ENCODE measurements at places on chromosomes 3 and 15.

DNA sequence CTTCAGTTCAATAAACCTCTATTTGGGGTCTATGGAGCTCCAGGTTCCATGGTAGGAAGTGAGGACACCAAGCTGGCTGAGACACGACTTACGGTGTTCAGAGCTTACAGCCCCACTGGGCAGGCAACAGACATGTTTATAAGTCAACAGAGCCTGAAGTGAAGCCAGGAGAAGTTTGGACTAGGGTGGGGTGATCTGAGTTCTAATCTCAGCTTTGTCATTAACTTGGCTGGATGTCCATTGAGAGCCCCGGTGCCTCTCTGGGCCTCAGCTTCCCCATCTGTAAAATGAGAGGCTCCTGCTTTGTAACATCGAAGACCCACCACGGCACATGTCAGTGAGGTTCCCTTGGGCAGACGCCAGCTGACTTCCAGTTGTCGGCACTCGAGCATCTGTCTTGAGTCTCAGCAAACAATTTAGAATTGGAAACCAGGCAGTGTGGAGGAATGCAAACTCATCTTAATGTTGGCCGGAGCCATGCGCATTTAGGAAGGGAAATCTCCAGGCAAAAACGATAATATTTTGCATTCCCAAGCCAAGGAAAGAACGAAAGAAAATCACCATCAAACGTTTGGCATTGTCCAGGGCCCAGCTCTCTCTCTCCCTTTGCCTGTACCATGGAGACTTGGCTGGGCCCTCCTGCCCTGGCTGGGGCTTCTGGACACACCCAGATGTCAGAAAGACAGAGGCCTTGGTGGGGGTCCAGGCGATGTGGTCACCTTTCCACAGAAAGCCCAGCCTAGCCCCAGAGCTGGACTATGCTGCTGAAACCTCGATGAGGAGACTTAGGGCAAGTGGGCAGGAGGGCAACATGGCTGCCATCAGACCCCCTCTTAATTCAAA, 18.4 kb downstream of the ITGA11 start:
- DNase-seq: no peak

GRCh38 chr3:18656410-18656809, 231.3 kb upstream of the SATB1 start:
- no peak for DNase-seq

GRCh38 chr3:8603115-8603710, 41.4 kb downstream of the SSUH2 start:
- DNase-seq: no peak

DNA sequence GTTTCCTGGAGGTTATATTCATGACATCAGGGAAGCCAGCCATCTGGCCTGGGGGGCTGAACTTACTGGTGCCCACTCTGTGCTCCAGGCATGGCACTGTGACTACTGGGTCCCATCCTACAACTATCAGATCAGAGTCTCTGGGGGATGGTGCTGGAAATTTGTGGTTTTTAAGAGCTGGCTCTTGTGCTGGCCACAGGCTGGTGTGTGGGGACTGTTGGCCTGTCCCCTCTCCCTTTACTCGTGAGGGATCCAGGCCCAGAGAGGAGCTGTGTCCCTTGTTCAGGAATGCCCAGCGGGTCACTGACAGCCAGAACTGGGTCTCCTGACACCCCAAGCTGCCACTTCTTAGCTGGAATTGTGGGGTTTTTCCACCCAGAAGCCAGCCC, 44.5 kb upstream of the SEC22A start:
- no peak for DNase-seq

GRCh38 chr15:78229431-78230406, 4.6 kb downstream of the ACSBG1 start:
- DNase-seq: no peak

- no peak for DNase-seq
Observed at GRCh38 chr3:7309641-7310102, 448.8 kb downstream of the GRM7 start.

DNA sequence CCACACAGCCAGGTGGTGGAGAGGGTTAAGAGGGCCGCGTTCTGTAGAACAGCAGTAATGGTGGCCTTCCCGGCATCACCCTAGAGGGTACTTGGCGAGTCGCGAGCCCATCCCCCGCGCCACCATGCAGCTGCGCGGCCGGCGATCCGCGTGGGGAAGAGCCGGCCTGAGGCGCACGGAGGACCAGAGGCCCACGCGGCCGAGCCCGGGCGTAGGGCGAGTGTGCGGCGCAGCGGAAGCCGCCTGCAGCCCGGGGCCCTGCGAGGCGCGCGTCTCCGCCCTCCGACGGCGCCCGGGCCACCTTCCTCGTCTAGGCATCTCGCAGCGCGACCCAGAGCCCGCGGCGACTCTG, 423 bp downstream of the TKT start:
- peak; percentile 72 for DNase-seq

GRCh38 chr3:22759636-22760310, 443.4 kb upstream of the UBE2E2 start:
- no peak for DNase-seq

DNA sequence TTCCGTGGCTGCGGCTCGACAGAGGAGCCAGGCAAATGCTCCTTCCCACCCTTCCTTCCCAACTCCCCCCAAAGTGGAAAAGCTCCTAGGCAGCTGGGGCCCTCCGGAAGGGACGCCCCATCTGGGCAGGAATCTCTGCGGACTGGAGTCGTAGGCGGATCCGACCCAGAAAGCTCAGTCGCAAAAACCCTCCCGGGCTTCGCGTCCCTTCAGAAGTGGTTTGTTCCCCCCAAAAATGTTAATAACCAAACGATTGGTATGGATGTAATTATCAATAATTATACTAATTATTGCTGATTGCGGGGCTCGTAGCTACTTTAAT, 3.8 kb downstream of the RNU6-1 start:
- no peak for DNase-seq

GRCh38 chr3:41244620-41245336, 45.5 kb downstream of the CTNNB1 start:
- DNase-seq: no peak

- no peak for DNase-seq
Observed at GRCh38 chr3:135992072-135992471, 26.5 kb downstream of the PPP2R3A start.

DNA sequence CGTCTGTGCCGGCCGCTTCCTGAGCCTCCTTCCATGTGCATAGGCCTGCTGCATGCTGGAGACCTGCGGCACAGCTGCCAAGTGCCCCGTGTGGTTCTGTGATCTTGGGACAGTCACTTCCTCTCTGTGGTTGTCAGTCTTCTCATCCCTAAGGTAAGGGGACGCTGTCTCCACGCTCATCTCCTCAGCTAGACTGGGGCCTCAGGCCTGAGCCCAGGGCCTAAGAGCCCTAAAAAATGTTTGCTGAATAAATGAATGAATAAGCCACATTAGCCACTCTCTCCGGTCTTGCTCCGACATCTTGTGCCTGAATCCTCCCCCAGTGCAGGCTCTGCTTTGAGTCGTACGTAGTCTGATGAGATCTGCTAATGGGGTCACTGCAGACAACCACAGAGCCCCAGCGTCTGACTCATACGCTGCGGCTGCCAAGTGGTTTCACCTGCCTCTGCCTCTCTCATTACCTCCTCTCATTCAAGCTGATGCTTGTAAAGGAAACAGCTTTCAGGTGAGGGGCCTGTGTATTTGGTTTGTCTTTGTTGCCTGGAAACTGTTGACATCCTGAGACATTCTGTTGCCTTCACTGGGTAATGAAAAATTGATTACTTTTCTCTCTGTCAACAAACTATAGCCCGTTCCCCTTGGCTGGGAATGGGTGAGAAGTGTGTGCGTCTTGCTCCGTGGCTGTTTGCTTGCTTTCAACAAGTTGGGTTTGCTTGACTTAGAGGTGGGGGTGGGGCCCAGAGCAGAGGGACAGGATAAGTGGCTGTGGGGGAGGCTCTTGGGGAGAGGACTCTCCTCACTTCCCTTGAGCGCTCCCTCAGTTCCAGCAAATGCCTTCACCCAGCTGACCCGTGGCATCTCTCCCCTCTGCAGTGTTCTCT, 15.9 kb downstream of the RPLP1 start:
- peak; percentile 81 for DNase-seq

DNA sequence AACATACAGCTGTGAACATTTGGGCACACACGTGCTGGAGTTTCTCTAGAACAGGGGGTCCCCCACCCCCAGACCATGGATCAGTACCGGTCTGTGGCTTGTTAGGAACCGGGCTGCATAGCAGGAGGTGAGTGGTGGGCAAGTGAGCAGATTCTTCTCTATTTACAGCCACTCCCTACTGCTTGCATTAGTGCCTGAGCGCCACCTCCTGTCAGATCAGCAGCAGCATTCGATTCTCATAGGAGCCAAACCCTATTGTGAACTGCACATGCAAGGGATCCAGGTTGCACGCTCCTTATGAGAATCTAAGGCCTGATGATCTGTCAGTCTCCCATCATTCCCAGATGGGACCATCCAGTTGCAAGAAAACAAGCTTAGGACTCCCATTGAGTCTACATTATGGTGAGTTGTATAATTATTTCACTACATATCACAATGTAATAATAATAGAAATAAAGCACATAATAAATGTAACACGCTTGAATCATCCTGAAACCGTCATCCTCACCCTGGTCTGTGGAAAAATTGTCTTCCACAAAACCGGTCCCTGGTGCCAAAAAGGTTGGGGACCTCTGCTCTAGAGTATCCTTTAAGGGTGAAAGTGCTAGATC, 25.8 kb downstream of the CHRM5 start:
- DNase-seq: no peak

GRCh38 chr15:24318981-24319380, 356.6 kb upstream of the NPAP1 start:
- no peak for DNase-seq

DNA sequence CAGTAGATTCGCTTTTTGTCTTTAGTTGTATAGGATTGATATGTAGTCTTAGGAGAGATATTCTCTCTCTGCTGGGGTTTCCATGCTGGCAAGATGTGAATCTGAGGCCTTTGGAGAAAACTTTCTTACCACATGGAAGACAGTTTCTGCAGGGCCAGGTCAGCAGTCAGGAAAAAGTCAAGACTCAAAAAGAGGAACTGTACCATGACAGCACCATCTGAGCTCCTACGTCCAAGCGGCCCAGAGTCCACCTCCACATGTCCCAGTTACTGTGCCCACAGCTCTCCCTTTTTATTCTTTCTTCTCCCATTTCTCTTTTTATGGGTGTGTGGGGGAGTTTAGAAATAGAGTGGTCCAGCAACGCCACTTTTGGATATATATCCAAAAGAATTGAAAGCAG, 172.0 kb downstream of the MTHFS start:
- no peak for DNase-seq

DNA sequence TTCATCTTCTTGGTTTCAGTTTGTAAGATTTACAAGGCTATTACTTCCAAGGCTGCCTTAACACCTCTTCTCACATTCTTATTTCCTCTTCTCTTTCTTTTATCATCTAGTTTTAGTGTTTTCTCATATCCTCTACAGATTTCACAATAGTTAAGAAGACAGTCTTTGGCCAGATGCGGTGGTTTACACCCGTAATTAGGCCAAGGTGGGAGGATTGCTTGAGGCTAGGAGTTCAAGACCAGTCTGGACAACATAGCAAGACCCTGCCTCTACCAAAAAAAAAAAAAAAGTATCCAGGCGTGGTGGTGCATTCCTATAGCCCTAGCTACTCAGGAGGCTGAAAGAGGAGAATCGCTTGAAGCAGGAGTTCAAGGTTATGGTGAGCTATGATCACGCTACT, 3.5 kb upstream of the ALDH1A2 start:
- no peak for DNase-seq

GRCh38 chr15:96285305-96285704, 45.2 kb upstream of the NR2F2 start:
- DNase-seq: no peak

DNA sequence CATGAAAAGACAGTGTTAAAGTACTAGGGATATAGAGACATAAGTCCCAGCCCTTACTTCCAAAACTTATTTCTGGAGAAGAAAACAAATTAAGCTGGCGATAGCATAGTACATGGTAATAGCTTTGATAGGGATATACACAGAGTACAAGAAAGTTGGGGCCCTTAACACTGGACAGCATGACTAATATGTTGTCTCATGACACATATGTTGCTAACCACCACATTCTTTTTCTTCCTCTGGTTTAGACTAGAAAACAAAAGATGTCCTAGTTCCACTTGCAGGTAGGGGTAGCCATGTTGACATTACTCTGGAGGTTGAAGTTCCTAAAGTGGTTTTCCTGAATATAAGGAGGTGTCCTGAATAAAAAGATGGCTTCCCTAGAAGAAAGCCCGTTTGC, 75.3 kb downstream of the RFX7 start:
- DNase-seq: no peak

DNA sequence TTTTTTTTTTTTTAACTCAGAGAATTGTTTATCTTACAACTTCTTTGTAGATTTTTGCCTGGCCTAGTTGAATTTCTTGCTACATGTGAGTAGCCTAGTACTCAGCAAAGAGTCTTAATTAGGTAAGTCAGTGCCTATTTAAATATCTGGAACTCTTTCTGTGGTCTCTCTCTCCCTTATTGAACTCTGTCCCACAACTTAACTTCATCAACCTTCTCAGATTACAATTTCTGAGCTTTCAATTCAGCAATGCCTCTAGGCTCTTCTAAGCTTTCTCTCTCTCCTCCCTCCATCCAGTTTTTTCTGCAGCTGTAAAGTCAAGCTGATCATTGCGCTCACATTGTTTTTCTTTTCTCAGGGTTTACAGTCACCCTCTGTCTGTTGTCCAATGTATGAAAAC, 517.6 kb upstream of the ROBO1 start:
- no peak for DNase-seq

DNA sequence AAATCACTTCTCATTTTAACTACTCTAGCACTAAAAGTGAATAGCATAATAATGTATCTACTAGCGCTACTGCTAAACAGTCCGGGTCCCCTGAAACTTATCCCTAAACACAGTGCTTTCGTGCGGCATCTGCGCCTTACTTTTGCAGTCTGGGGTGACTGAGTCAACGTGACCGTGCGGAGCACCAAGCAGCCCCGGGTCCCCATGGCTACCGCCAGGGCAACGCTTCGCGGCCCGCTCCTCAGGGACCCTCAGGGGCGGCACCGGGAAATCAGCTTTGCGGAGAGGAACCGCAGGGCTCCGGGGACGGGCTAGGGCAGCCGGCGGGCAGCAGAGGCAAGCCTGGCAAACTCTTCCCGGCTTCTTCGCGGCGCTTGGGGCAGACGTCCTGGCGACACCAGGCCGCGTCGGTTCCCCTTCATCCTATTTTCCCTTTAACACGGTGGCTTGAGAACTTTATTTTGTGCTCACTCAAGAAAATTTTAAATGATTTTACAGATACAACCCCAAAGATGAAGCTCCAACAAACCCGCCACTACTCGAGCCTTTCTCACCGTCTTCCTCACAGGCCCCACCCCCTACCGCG, 757 bp upstream of the DIPK2A start:
- peak; percentile 78 for DNase-seq

GRCh38 chr3:166473501-166473900, 636.3 kb upstream of the BCHE start:
- no peak for DNase-seq

GRCh38 chr3:57059411-57059810, 1.1 kb upstream of the SPATA12 start:
- DNase-seq: no peak

All from natural killer cell treated with Interleukin-12 subunit alpha and Interleukin-12 subunit beta and Interleukin-15 and Interleukin-18, amount 100 ng/mL, for 72 hours (primary cell).